ENCODE measurements at places on chromosomes 12 and 14.

DNA sequence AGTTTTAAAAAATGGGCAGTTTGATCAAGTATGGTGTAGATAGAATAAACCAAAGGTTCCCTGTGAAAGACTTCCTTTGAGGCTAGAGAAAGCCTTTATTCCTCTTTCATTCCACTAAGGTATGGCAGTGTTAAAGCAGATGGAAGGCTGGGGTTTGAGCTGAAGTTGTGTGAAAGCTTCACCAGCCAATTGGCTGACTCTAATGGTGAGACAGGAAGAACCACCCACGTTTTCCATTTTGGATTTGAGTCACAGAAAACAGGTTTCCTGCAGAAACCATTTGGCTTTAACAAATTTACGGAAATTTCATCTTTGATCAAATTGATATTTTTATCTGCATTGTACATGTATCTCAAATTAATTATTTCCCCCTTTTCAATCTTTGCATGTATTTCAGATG is 455.0 kb downstream of the PCNX1 start:
- DNase-seq = no peak

DNA sequence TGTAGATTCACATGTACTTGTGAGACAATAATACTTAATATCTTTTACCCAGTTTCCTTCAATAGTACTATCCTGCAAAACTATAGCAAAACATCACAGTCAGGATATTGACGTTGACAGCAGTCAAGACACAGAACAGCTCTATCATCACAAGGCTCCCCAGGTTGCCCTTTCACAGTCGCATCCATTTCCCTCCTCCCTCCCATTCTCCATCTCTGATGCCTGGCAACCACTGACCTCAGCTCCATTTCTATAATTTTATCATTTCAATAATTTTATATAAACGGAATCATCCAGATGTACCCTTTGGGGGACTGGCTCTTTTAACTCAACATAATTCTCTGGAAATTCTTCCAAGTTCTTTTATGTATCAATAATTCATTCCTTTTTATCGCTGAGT is 81.5 kb downstream of the PLXNC1 start:
- DNase-seq = no peak

GRCh38 chr12:52517005-52517835 is 3.0 kb downstream of the KRT5 start:
- no peak for DNase-seq

- DNase-seq = no peak
These were observed 646 bp downstream of the FBLN5 start for GRCh38 chr14:91946622-91947474.

GRCh38 chr14:22118899-22119477 is 445.4 kb upstream of the OR4E1 start:
- DNase-seq = no peak

DNA sequence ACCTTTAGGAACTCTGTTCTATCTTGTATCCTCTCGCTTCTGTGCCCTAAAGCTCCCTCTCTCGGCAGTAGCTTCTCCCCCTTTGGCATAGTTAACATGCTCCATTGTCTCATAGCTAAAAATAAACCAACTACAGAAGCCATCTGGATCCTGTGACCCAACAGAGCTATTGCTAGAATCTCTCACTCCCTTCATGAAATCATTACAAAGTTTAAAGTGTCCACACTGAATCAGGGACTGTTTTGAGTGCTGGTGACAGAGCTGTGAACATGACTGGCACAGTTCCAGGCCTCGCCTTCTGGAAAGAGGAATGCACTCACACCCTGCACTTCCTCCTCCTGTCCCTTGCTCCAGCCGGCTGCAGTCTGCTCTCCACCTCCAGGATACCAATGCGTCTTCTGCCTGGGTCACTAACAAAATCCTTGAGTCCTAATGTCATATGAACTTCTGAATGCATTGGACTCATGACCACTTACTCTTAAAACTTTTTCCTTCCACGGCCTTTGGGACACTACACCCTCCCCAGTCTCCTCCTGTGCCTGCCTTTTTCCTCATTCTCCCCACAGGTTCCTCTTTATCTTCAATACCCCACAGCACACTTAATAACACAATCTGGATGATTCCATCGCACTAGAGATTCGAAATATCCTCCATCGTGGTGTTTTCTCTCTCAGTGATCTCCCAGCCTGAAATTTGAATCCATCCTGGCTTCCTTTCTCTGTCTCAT is 13.2 kb downstream of the PLBD1 start:
- no peak for DNase-seq

DNA sequence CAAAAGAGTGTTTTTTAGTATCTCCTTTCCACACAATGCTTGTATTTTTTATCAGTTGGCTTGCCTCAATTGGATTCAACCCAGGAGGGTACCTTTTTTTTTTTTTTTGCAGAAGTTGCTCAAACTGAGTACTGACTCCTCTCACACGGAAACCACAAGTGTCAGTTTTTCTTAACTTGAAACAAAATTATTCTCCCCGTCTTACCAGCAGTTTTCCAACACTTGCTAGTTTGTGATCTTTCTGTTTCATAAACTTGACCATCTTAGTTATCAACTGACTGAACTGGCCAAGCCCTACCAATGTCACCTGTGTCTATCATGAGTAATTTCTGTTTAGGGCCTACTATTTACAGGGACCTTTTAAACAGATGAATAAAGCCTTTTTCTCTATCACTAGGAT is 34.1 kb upstream of the ITPR2 start:
- DNase-seq = no peak

- no peak for DNase-seq
These were observed 412.1 kb upstream of the DCN start for GRCh38 chr12:91594715-91595114.

DNA sequence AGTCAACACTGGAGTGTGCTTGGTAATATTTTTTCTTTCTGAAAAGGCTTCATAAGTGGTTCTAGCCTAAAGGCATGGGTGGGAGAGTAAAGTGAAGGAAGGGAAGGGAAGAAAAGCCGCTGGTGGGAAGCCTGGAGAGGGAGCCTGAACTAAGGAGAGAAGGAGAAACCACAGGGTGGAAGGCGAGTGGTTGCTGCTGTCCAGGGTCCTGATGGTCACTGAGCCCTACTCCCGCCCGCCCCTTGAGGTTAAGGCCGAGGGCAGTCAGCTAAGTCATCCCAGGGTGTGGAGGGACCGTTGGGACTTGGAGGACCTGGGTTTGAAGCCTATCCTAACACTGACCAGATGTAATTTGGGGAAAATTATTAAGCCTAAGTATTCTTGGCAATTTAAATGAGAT is 189.1 kb downstream of the PIWIL1 start:
- DNase-seq = no peak

DNA sequence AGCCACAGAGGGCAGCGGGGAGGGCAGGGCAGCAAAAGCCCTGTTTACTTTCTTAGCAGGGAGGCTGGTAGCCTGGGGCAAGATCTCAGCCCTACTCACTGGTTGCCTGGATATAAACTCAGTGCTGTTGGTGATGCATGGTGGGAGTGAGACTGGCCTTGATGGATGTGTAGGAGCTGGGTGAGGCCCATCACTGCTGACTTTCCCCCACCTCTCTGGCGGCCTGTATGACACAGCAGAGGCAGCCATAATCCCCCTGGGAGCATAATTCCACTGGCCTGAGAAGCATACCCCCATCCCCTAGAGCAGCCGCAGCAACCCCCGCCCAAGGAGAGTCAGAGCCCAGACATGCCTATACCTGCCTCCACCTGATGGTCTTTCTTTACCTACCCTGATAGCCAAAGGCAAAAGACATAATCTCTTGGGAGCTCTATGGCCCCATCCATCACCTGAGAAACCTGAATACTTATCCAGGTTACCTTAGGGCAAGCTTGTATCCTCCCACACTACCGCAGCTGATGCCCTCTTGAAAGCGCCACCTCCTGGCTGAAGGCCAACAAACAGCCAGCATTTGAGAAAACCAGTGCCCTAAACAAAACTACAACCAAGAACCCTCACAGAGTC is 59.3 kb downstream of the DNAI7 start:
- DNase-seq = peak; percentile 32

- DNase-seq = no peak
These were observed 652 bp downstream of the RFLNA start for GRCh38 chr12:124295431-124296058.

- no peak for DNase-seq
These were observed 27.9 kb upstream of the MYF6 start for GRCh38 chr12:80679346-80680131.

GRCh38 chr12:62006076-62006732 is 254.0 kb upstream of the USP15 start:
- peak; percentile 5 for DNase-seq

DNA sequence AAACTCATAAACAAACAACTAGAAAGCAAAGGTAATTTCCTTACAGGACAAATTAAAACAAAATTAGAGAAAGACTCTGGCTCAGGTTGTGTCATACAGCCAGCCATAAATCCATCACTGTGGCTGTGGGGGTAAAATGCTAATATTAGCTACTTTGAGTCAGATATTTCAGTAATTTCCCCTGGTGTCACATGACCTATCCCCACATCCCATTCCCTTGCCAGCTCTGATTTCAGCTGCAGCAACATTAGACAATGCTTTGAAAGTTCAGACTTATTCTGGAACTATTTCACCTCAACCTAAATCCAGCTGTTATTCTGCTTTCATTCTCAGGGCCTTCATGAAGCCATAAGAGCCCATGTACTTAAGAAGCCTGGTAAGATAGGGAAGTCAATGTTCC is 55.3 kb downstream of the RPL10L start:
- DNase-seq = no peak

DNA sequence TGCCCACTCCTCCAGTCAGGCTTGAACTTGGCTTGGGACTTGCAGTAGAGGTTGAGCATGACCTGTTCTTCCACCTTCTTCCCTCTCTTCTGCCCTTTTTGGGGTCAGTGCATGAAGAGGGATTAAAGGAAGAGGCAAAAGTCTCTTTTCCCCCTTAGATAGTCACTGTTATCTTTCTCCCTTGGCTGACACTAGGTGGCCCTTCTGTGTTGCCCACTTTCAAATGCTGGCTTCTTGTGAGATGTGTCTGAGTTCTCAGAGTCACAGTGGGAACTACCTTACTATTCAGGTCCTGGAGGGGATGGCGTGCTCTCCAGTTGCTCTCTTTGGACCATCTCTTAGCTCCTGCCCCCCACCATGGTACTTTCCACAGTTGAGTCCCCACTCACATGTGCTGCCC is 73.6 kb downstream of the GPR65 start:
- DNase-seq = no peak

DNA sequence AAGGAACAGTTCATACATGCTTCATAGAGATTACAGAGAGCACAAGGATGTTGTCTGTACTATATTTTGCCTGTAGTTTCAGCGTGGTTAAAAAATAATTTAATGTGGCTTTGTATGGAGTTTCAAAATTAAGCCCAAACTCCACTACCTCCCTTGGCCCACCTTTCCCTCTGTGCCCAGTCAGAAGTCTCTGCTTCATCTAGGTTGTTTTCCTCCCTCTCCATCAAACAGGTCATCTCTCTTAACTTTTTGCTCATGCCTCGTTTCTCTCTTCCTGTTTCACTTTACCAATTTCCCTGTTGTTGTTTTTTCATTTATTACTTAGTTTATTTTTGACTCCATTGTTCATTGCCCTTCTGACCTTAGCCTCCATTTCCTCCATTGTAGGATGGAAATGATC is 94.9 kb upstream of the NEDD1 start:
- DNase-seq = no peak

DNA sequence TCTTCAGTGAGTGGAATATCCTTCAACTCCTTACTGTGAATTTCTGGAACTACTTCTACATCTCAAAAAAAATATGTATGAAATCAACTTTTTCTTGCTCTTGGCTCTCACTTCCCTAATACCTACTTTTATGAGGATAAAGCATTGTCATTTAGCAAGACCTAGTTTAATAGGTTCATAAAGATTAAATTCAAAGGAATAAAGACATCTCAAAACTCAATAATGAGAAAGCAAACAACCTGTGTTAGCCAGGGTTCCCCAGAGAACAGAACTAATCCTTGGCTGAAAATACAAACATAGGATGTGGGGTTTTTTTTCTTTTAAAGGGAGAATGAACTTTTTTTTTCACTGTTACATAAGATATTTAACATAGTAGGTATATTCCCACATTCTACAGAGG is 57.9 kb downstream of the SCFD1 start:
- no peak for DNase-seq

GRCh38 chr14:72513965-72514659 is 379.8 kb downstream of the DPF3 start:
- no peak for DNase-seq

DNA sequence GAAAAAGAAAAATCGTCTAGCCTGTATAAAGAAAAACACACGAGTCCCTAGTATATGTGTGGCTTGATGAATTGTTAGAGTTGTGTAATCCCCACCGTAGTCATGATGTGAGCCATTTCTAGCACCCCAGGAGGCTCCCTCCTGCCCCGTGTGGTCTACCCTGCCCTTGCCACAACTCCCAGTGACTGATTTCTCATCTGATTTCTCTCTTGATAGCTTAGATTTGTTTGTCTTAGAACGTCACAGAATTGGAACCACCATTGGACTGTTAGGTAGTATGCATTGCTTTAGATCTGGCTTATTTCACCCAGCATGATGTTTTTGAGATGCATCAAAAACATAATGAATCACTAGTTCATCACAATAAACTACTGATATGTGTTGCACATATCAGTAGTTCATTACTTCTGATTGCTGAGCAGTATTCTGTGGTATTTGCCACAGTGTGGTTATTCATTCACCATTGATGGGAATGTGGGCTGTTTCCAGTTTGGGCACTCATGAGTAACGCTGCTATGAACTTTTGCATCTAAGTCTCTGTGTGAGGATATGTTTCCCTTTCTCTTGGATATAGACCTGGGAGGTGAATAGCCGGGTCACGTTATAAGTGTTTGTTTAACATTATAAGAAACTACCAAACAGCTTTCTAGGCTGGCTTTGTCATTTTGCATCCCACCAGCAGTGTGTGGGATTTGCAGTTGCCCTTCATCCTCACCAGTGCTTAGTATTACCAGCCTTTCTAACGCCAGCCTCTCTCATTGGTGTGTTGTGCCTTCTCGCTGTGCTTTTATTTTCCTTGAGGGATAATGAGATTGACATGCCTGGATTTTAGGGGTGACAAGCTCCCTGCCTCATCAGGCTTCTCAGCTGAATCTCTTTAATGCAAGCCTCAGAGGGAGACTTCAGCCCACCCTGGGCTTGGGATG is 31.9 kb upstream of the NCOR2 start:
- peak; percentile 52 for DNase-seq

DNA sequence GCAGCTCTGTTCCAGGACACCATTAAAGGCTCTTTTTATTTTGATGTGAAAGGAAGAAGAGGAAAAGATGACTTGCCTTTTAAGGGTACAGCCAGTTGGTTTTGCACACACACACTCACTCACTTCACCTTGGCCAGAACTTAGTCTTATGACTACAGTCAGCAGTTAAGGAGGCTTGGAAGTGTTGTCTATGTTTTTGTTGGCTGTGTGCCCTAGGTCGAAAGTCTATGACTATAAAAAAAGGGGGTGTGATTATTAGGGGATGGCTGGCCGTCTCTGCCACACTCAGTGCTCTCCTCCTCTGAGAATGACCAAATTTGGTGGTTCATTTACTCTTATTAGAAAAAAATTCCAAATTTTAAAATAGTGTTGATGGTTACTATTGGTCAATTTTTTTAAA is 139.5 kb upstream of the OTX2 start:
- no peak for DNase-seq

DNA sequence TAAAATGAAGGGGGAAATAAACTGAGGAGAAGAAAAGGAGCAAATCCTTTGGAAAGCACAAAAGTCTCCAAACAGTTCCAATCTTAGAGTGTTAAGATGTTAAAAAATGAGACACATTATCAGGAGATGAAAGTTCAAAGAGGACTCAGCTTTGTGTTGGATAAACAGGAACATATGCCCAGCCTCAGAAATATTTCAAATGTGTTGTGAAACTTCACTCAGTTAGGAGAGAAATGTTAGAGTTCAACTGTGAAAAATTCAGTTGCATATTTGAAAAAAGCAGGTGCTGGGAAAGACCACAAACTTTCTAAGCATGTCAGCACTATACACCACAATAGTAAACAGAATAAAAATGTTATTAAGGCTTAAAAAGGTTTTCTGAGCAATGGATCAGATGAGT is 136.8 kb upstream of the PRKD1 start:
- DNase-seq = no peak
